ENCODE measurements at places on chromosomes 7 and 10.

GRCh38 chr10:76523791-76524351, 1092.4 kb downstream of the LRMDA start:
- DNase-seq: no peak

GRCh38 chr7:64307254-64308015, 6.3 kb upstream of the ZNF736 start:
- peak; percentile 98 for DNase-seq

DNA sequence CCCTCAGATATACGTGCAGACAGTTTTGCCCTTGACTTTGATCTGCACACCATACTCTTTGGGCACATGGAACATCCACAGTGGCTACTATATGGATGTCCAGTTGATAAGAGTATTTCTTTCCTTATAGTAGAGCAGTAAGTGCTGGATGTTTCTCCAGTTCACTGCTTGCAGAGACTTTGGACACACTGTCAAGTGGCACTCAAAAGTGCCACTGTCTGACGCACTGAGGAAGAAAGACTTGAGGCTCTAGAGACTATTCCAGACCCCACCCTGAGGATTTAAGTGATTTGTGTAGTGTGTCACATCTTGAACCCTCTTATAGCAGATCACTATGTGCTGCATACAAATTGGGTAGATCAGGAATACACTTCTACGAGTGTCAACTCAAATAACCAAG, 179.1 kb downstream of the GNAI1 start:
- no peak for DNase-seq

- no peak for DNase-seq
Observed at GRCh38 chr10:35194906-35195305, 68.3 kb downstream of the CREM start.

GRCh38 chr10:30589441-30589840, 40.1 kb downstream of the LYZL2 start:
- no peak for DNase-seq

DNA sequence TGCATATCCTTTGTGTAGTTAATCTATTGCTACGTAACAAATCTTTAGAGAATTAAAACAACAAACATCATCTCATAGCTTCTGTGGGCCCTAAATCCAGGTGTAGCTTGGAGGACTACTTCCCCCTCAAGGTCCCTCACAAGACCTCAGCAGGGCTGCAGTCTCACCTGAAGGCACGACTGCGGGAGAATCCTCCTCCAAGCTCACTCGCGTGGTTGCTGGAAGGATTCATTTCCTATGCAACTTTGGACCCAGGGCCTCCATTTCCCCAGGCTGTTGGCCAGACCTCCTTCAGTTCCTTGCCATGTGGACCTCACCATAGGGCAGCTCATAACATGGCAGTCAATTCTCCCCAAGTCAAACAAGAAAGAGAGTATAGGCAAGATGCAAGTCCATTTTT, 140.4 kb downstream of the OAT start:
- DNase-seq: no peak

- DNase-seq: no peak
Observed at GRCh38 chr7:22662036-22662435, 65.0 kb upstream of the IL6 start.

DNA sequence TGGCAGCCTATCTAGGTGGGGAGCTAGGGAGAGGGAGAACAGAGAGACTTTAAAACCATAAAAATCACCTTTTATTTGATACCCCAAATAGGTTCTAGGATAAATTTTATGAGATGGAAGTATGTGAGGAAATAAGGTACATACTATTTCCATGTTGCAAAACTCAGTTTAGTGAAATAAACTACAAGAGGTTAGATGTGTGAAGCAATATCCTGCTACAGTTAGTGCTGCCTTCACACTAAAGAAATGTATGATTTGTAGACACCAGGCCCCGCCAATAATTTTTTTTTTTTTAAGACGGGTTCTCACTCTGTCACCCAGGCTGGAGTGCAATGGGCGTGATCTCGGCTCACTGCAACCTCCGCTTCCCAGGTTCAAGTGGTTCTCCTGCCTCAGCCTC, 34.4 kb upstream of the RSBN1L start:
- DNase-seq: no peak

DNA sequence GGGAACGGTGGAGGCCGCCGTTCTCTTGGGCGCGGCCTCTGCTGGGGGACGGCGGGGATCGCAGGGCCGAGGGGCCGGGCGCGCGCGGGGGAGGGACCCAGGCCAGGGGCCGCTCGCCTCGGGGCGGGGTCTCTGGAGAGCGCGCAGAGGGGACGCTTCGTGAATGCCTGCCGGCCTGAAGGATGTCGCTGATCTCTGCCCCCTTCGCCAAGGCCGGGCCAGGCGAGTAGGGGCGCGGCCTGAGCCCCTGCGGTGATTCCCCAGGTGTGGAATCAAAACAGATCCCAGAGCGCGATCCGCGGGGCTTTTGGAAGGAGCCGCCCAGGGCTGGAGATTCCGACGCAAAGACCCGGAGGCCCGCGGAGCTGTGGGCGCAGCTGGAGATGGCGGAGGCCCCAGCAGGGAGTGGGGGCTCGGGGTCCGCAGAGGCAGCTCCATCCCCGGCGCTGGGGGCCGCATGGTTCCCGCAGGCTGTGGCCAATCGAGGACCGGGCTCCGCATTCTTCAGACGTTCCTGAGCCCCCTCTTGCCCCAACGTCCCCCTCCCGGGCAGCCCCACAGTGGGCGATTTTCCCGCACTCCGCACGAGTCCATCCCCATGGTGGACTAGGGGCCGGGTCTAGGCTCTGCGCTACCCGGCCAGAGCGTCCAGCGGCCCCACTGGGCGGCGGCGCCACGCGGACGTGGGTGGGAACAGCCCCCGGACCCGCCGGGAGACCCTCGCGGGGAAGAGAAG, 166.0 kb downstream of the ACTR3B start:
- DNase-seq: no peak

GRCh38 chr7:32535162-32535702, 39.9 kb downstream of the AVL9 start:
- DNase-seq: no peak

DNA sequence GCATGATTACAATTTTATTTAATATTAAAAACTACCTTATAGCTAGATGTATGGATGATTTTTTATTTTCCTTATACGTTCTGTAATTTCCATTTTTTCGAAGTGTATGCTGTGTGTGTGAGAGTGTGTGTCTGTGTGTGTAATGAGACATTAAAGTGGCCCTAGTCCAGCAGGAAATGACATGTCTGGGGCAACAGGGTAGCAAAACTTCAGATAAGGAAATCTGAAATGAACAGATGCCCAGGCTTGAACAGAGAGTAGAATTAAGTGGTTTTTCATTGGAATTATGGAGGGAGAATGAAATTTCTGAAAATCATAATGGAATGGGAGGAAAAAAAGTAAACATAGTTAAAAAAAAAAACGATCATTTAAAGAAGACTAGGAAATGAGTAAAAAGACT, 200.6 kb downstream of the NRG3 start:
- DNase-seq: no peak

- no peak for DNase-seq
Observed at GRCh38 chr10:127909716-127910463, 3.0 kb downstream of the PTPRE start.

DNA sequence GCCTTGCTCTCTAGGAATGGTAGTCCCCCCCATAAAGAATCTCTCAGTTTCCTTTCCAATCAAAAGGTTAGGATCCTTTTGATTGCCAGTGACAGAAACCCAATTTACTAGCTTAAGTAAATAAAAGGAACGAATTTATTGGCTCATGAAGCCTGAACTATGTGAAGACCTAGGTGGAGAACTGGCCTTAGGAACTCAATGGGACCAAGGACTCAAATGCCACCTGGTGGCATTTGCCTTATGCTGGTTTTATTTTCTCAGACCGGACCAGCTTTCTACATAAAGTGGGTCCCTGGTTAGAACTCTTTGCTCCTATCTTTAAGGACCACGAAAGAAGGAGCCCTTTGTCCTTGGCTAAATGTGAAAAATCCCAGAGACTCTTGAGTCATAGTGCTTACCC, 25.4 kb downstream of the CFTR start:
- no peak for DNase-seq

- DNase-seq: no peak
Observed at GRCh38 chr7:32587411-32587948, 92.2 kb downstream of the AVL9 start.

GRCh38 chr7:151129960-151130591, 37.4 kb downstream of the GBX1 start:
- no peak for DNase-seq

- peak; percentile 62 for DNase-seq
Observed at GRCh38 chr7:158016180-158017097, 571.2 kb downstream of the PTPRN2 start.

GRCh38 chr7:140039896-140040295, 22.9 kb downstream of the PARP12 start:
- DNase-seq: no peak

All from coronary artery (tissue), 2 donors.